Glutamatergic neuron (in vitro differentiated cells): ENCODE measurements at places on chromosomes 7 and 10. TPM values are rescaled to one million over a fixed set of nuclear protein-coding genes. Genes with fewer than 3 reads are reported as not detected.

MYL10 gene
- total RNA-seq, result not detected

UTF1 gene
- total RNA-seq, result 0.61 TPM

CYP2C19 gene
- total RNA-seq, result not detected

SUGCT gene
- total RNA-seq, result 1.2 TPM

LRIT1 gene
- not detected for total RNA-seq

KAT6B gene
- 75.3 TPM for total RNA-seq

CDC14C gene
- not detected for total RNA-seq

GIMAP1 gene
- total RNA-seq, result not detected

TUBB8 gene
- total RNA-seq, result 1.1 TPM

CHAT gene
- 15.4 TPM for total RNA-seq
